ENCODE measurements at places on chromosomes 4 and X. TPM values are rescaled to one million over a fixed set of nuclear protein-coding genes. Genes with fewer than 3 reads are reported as not detected.
A peak's percentile ranks its signal among the peaks of the same experiment; 100 is the strongest.

GRCh38 chrX:154661170-154661569 lies 7.8 kb upstream of the CTAG2 start:
- DNase-seq: no peak

- DNase-seq: no peak
These were observed 70.5 kb downstream of the GATB start for GRCh38 chr4:151690164-151690870.

GRCh38 chrX:107273795-107274194 lies 67.4 kb downstream of the DNAAF6 start:
- no peak for DNase-seq

GRCh38 chr4:169881769-169882168 lies 124.0 kb upstream of the HPF1 start:
- no peak for DNase-seq

DNA sequence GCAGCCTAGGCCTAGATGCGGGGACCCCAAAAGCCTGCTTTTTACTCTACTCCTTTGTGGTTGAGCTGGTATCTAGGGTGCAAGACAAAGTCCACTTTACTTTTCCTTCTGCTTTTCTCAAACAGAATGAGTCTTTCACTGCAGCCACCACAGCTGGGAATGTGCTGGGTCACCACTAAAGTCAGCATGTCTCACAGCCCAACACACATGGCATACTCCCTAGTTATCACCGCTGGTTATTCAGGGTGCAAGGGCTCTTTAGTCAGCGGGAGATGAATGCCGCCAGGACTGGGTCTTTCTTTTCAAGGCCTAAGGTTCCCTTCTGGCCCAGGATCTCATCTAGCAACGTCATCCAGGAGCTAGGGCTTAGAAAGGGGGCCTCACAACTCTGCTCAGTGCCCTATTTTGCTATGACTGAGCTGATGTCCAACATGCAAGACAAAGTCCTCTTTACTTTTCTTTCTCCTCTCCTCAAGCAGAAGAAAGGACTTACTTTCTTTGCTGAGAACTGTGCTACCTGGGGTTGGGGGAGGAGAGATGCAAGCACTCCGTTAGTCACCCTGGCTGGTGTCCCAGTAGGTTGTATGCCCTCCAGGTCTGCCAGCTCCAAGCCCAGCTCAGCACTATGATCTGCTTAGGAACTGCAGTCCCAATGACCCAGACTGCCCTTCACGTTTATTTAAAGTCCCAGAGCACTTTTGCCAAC lies 22.9 kb upstream of the STPG2 start:
- peak; percentile 72 for DNase-seq

The CEP135 gene
- 8.7 TPM for total RNA-seq

The CCDC158 gene
- not detected for total RNA-seq
